ENCODE measurements at places on chromosomes 12 and 14. TPM values are rescaled to one million over a fixed set of nuclear protein-coding genes. Genes with fewer than 3 reads are reported as not detected.

The CABP1 gene
- 0.09 TPM for total RNA-seq

The OASL gene
- total RNA-seq = 0.36 TPM

The KIF26A gene
- 15.2 TPM for total RNA-seq

The MYL6 gene
- total RNA-seq = 5,496 TPM

The SERPINA4 gene
- total RNA-seq = not detected

The POTEM gene
- total RNA-seq = not detected

The GATC gene
- 18.1 TPM for total RNA-seq

The FRMD6 gene
- 241 TPM for total RNA-seq

The ZNF605 gene
- total RNA-seq = 9.1 TPM

The CLEC6A gene
- total RNA-seq = not detected

Measured in endothelial cell of coronary artery (primary cell).